ENCODE measurements at places on chromosomes 4 and X.

- no peak for DNase-seq
These were observed 31.7 kb upstream of the METAP1 start for GRCh38 chr4:98963538-98964433.

GRCh38 chr4:26826721-26827120 is 33.9 kb upstream of the STIM2 start:
- no peak for DNase-seq

GRCh38 chr4:9931146-9931545 is 90.2 kb downstream of the SLC2A9 start:
- no peak for DNase-seq

DNA sequence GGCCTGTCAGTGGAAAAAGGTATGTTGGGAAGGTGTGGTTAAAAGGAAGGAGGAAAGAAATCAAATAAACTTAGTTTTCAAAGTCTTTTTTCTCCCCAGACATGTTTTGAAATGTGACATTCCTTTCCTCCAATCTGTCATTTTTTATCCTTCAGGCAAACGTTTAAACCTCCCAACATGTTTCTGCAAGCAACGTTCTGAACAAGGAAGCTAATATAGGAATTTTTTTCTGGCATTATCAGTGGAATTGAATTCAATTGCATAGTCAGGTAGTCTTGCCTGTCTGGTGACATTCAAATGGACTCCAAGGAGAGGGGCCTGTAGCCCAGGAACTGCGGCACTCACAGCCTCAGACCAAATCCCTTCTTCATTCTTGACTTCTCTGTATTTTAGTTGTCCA is 30.0 kb upstream of the RASSF6 start:
- DNase-seq = no peak

GRCh38 chrX:21933077-21933476 is 7.4 kb upstream of the SMS start:
- DNase-seq = no peak

DNA sequence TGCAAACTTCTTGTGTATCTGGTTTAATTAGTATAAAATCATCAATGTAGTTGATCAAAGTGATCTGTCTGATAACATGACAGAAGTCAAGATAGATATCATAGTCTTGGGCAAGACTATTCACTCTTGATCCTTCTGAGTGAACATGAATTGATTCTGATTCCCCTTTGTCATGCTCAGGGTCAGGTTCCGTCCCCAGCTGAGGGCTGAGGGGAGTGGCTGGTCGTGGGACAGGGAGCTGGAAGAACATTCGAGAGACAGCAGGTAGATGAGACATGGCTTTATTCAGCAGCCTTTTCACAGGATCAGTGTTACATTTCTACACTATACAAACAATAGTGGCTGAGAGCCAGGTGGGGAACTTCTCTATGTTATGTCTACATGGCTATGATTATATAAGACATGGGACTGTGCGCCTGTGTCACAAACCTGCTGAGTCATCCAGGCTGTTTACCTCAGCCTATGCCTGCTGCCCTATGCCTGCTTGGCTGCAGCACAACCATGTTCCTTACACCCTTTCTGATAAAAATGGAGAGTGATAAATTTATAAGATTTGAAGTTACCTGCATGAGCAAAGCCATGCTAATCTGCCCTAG is 586.9 kb upstream of the NR3C2 start:
- no peak for DNase-seq

GRCh38 chrX:56468441-56468840 is 95.0 kb upstream of the UBQLN2 start:
- no peak for DNase-seq

DNA sequence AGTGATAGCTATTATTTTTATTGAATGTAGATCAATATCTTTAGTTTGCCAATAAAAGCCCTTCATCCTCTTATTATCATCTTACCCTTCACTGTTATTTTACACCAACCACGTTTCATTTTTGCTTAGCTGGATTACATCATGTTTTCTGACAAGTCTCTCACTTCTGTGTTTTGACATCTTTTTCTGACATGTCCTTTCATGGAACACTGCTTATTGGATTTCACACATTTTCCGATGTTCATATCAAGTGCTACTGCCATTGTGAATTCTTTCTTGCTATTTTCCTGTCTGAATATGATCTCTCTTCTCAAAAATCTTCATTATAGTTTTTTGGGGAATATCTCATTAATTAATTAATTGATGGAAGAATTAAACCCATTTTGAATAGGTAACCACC is 48.5 kb upstream of the AGA start:
- no peak for DNase-seq

DNA sequence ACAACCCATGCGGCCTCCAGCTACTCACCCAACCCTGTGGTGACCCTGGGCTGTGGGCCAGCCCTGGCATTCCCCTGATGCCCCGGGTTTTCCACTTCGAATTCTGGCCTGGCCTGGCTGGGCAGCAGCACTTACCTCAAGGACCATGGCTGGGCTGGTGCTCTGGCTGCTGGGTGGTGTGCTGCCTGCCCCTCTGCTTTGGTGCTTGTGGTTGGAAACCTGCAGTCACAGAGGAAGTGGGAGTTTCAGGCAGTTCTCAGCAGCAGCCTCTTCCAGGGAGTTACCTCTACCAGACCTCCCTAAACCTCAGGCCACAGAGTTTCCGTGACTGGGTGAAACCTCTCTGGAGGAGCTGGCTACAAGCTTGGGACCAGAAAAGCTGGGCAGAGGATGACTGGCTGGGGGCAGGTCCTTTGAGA is at the start of gene CXCR3:
Gene CXCR3 (minus strand): TSS at position 209 of the 419 bp plus-strand sequence. CDS start 62 bp downstream, at position 147.
- DNase-seq = peak; percentile 33

GRCh38 chr4:113013751-113014150 is 35.7 kb upstream of the ANK2 start:
- no peak for DNase-seq

Measured in right hindlimb (tissue), 1 donor.